ENCODE measurements at places on chromosomes 11 and 22.

DNA sequence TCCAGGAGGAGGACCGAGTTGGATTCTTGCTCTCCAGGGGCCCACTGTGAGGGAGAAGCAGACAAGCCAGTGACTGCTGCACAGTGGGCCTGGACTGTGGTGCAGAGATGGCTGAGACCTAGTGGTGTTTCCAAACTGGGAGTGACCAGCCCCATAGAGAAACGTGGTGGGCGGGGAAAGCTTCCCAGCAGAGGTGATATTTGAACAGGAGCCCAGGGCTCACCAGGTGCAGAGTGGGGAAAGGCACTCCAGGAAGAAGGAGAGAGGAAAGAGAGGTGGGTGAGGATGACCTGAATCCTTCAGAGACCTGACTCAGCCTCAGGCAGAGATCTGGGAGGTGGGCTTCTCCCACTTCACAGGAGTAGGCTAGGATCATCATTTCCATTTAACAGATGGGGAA is 52.1 kb upstream of the RASD2 start:
- DNase-seq = no peak

DNA sequence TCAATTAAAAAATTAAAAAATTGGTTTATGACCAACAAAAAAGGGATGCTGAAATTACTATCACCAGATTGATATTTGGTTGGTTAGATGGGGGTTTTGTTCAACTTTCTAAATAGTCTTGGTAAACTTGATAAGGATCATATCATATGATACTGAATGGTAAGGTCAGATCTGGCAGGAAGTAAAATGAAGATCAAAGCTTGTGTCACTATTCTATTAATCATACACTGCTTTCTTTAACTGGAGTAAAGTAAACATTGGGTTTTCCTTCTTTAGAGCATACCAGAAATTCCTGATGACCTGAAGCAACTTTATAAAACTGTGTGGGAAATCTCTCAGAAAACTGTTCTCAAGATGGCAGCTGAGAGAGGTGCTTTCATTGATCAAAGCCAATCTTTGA is 40.2 kb downstream of the RRM1 start:
- DNase-seq = no peak

DNA sequence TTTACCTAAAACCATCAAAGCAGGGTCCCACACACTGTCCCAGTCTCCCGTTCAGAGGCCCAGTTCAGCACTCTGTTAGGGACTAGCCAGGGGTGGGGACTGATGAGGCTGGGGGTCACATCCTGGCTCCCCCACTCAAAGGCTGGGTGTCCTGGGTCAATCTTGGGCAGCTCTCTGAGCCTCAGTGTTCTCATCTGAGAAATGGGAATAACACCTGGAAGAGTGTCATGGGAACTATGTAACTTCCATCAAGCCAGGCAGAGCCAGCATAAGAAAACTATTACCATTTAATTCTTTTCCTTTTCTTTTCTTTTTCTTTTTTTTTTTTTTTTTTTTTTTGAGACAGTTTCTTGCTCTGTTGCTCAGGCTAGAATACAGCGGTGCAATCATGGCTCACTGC is 38.4 kb downstream of the TPST2 start:
- no peak for DNase-seq

DNA sequence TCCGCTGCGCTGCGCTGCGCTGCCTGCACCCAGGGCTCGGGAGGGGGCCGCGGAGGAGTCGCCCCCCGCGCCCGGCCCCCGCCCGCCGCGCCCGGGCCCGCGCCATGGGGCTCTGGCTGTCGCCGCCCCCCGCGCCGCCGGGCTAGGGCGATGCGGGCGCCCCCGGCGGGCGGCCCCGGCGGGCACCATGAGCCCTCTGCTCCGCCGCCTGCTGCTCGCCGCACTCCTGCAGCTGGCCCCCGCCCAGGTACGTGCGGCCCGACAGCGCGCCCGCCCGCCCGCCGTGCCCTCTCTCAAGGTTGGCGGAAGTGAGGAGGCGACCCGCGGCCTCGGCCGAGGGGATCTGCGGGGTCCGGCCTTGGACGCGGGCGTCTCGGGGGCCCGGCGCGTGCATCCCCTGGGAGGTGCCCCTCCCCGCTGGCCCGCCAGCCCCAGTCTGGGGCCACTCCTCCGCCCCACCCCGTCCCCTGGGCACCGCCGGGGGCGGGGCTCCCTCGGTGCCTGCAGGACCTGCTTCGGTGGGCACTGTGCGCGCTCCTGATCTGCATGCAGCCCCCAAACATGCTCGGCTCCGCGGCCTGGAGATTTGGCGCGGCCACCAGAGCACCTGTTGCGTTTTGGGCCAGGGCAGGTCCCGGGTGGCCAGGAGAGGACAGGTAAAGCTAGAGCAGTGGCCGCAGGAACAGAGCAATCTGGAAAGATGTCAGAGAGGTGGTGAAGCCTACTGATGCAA is 429 bp downstream of the VEGFB start:
- no peak for DNase-seq

DNA sequence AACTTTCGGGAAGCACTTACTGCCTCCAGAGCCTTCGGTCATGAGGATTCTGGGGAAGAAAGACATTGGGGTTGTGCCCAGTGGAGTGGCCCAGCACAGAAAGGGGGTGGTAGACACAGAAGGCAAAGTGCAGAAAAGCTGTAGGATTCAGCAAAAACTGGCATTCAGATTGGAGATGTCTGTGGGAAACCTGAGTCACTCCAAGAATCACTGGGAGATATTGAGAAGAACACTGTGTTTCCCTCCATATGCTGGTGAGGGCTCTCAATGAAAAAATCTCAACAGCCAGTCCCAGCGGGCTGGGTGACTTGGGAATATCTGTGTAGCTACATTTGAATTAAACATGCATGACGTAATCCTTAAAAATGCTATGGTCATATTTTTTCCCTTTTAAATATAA is 61.2 kb upstream of the RCN1 start:
- no peak for DNase-seq

DNA sequence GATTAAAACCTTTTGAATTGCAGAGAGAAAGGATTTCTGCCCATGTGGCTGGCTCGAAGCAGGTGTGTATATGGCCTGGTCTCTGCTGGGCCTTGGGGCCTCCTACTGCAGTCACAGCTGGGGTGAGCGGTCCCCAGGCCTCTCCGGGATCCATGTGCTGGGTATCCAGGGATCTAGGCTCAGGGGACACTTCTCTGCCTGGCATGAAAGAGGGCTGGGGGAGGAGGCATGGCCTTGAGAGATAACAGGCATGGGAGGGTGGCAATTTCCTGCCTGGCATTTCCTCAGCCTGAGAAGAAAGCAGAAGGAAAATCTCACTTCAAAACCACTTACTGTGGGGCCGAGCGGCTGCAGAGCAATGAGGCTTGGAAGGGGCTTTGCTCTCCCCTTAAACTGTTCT is 20.3 kb upstream of the PARVG start:
- no peak for DNase-seq

- no peak for DNase-seq
Observed at GRCh38 chr11:75969626-75970308, 154.8 kb downstream of the UVRAG start.

DNA sequence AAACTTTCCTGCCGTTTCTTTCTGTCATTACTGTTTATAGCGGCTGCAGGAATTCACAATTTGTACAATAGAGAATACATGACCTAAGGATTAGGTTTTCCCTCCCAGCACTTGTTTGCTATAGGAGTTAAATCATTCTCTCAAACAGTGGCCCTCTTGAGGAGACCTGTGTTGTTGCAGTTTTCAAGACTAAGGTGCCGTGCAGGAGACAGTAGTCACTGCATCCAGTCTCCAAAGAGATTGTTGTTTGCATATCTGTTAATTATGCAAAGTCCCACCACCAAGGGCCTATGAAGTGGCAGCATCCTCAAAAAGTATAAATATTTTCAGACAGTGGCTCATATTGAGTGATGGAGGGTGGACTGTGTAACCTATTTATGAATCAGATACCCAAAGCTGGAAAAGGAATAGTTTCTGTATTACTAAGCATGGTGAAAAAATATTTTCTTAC is 2.3 kb downstream of the PRSS23 start:
- DNase-seq = peak; percentile 85

DNA sequence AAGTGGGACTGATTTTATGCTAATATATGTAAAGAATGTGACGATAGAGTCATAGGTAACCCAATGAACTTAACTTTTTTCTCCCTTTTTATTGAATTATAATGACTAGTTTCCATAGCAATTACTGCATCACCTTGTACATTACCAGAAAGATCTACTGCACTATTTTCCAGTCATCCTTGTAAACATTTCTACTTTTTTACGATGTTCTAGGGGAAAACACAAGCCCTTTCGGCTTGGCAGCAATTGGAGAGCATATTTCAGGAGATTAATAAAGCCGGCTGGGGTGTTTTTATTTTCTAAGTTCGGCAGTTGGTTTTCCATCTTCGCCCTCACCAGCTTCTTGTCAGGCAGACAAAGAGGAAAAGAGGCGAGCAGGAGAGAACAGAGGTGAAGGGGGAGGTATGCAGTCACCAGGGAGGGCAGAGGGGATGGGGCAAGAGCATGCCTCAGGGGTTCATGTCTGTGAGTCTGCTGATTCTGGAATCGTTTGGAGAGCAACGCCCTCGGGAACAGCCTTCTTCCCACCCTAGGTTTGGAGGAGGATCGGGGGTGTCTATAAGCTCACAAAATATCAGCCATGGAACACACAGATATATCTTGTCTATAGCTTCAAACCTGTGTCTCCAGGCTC is 476.4 kb downstream of the MIAT start:
- DNase-seq = no peak

DNA sequence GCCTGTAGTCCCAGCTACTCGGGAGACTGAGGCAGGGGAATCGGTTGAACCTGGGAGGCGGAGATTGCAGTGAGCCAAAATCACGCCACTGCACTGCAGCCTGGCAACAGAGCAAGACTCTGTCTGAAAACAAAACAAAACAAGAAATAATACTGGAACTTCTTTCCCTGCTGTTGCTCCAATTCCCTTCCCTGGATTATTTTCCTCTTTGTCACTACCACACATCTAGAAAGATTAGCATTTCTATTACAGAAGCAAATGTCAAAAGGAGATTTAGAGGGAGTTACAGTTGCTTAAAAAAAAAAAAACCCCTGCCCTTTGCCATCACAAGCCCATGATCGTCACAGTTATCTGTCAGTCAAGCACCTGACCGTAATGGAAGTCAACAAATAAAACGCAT is 17.7 kb upstream of the SCGB1D1 start:
- DNase-seq = no peak

- DNase-seq = no peak
Observed at GRCh38 chr11:45713573-45713972, 48.2 kb upstream of the CHST1 start.

- no peak for DNase-seq
Observed at GRCh38 chr11:122207921-122208764, 92.1 kb upstream of the BLID start.

DNA sequence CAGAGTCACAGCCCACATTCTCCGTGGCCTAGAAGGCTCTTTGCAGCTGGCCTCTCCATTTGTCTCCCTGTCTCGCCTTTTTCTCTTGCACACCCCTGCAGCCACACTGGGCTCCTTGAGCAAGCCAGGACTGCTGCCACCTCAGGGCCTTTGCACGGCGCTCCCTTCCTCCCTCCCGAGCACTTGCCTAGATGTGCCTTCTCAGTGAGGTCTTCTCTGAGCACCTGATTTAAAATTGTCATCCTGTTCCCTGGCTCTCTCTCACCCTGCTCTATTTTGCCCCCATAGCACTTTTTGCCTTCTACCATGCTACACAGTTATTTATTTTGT is 102.9 kb upstream of the THY1 start:
- no peak for DNase-seq

GRCh38 chr11:9527481-9528135 is 45.9 kb upstream of the WEE1 start:
- DNase-seq = no peak

DNA sequence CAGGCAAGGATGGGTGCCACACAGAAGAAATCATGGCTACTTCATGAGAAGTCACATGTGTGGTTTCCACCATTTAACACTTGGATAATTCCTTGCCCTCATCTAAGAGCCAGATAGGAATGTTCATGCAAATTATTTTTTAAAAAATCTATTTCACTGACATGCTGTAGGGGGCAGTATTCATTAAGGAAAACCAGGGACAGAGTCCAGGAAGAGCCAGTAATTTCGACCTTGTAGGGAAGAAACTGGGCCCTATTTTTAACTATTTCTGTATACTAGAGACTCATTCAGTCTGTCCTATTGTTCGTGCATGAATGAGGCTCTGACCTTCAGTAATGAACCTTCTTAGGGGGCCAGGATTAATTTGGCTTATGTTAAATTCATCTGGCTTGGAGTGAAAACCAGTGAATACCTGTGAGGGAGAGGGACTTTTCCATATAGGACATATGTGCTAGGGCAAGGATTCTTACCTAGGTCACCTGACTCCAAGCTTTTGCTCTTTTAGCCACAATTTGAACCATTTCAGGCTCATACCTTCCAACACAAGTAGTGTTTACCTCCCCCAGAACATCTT is 192.7 kb downstream of the NAV2 start:
- DNase-seq = peak; percentile 69

- no peak for DNase-seq
Observed at GRCh38 chr22:37128555-37129281, 19.2 kb upstream of the TMPRSS6 start.

DNA sequence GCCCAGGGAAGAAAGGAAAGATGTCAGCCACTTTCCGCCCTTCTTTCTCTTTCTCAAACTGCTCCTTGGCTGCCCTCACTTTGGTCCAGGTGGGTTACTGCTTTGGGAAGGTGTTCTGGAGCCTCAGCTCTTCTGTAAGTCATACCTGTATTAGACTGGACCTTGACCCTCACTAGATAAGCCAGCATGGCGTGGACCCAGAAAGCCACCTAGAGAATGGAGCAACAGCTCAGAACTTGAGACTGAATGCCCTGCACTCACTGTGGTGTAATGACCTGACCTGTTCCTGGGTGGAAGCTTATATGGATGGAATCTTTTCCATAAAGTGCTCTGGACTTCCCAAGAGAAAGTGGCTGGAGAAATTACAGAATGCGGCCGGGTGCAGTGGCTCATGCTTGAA is 15.6 kb downstream of the ACP2 start:
- DNase-seq = no peak

- DNase-seq = no peak
Observed at GRCh38 chr11:44199816-44200215, 104.3 kb downstream of the EXT2 start.

DNA sequence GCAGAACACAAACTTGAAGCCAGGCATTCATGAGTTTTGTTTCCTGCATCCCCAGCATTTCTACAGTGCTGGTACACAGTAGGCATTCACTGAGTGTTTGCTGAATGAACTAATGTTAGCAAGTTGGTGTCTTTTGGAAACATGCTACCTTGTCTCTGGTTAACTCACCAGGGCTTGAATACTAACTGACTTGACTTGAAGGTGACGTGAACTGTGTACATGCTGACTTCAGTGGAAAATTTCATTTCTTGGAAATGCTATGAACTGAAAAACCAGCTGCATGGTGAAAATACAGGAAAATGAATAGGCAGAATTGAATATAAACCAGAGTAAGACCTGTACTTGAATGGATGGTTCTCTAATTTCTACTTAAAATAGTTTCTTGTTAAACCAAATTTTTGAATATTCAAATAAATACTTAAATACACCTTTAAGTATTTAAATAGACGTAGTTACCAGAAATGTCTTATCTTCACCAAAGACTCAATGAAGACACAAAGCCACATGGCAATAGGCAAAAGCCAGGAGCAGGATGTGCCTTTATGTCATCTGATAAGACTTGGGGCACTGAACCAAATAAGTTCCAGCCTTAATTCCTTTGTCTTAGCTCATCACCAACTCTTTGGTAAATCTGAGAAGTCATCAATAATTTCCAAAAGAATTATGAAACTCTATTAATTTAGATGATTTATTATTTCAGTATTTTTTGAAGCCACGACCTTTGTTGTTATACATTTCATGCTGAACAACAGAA is 39.7 kb upstream of the POU2AF2 start:
- no peak for DNase-seq

- no peak for DNase-seq
Observed at GRCh38 chr11:68149417-68149816, 28.2 kb upstream of the CHKA start.
